GM23248 (cell line): ENCODE measurements at places on chromosomes 13 and 19. TPM values are rescaled to one million over a fixed set of nuclear protein-coding genes. Genes with fewer than 3 reads are reported as not detected.

Gene PGLYRP1
- not detected in 2 replicates for polyA plus RNA-seq

Gene TEX101
- polyA plus RNA-seq = not detected in 2 replicates

Gene PNMA8B
- 0.13 and 0.20 TPM in 2 replicates for polyA plus RNA-seq

Gene APOC4
- not detected in 2 replicates for polyA plus RNA-seq

Gene BAX
- 92.7 and 97.3 TPM in 2 replicates for polyA plus RNA-seq
